Astrocyte (in vitro differentiated cells and primary cell): ENCODE measurements at places on chromosomes 7 and 10.

- no peak for DNase-seq
These were observed 296.2 kb upstream of the MGMT start for GRCh38 chr10:129170812-129171211.

DNA sequence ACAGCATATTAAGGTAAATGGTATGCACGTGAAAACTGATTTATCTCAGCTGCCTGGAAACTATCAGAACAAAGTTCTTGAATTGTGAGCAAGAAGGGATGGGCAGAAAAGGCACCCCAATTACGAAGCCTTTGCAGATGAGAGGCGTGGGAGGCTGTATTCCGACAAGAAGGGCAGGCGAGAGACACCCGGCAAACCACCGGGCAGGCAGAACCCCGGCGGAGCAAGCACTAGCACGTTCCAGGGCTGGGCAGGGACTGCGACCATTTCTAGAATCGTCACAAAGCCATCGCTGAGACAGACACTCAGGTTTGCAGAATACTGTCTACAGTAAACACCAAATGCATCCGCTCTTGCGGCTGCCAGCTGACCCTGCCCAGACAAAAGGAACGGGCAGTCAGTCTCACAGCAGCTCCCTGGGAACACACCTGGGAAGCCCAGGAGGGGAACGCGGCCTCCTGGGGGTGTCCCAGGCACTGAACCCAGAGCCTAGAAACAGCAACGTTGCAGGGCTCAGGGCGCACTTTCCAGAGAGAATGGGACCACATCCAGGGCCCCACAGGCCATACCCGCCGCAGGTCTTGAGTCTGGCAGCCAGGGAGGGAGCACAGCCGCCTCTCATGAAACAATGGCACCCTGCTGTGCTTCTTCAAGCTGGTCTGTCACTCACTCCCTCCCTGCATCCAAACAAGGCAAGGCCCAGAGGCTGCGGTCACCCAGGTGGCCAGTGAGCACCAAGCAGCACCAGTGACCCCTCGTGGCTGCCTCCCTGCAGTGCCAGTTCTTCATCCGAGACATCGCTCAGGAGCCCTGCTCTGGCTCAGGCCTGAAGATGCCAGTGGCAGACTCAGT, 261.9 kb downstream of the PTPRN2 start:
- DNase-seq = peak; percentile 11

GRCh38 chr10:73772281-73773151, 9.3 kb upstream of the CHCHD1 start:
- peak; percentile 73 for DNase-seq

DNA sequence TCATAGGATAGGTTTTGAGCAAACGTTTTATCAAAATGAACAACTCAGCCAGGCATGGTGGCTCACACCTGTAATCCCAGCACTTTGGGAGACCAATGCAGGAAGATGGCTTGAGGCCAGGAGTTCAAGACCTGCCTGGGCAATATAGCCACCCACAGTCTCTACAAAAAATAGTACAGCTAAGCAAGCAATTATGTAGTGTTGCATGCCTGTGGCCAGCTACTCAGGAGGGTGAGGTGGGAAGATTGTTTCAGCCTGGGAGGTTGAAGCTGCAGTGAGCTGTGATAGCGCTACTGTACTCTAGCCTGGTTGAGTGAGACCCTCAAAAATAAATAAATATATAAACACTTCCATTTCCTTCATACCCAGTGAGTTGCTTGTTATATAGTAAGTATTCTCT, 67.1 kb downstream of the LSMEM1 start:
- DNase-seq = peak; percentile 47
